ENCODE measurements at places on chromosomes 1 and 21.

- no peak for DNase-seq
Observed at GRCh38 chr1:173503391-173503790, 26.3 kb downstream of the PRDX6 start.

DNA sequence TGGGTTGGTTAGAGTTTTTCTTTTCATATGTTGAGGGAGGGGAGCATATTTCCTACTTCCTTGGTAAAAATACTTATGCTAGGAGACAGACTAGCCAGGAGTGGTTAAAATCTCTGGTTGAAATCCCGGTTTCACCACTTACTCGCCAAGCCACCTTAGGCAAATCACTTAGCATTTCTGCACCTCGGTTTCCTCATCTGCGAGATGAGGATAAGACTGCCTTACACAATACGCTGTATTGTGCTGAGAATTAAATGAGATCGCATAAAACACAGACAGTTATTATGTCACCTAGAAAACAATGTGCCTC lies 1.4 kb downstream of the IFFO2 start:
- DNase-seq, result no peak

GRCh38 chr1:154736841-154737240 lies 128.9 kb upstream of the ADAR start:
- DNase-seq, result no peak

DNA sequence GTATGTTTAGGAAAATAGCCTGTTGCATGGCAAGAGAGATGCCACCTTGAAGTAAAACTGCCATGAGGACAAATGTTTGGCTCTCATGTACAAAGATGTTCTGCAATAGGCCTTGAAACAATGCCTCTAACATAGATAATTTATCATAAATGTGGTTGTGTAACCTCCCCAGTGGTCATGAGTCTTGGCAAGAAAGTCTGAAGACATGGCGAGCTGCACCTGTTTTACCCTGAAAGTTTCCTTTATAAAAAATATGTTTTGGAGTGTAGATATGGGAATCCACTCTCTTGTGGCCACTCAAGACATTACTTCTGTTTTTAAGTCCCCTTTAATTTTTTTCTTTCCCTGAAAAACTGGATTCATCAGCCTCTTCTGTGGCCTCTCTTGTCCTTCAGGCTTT lies 2217.1 kb downstream of the NCAM2 start:
- no peak for DNase-seq

DNA sequence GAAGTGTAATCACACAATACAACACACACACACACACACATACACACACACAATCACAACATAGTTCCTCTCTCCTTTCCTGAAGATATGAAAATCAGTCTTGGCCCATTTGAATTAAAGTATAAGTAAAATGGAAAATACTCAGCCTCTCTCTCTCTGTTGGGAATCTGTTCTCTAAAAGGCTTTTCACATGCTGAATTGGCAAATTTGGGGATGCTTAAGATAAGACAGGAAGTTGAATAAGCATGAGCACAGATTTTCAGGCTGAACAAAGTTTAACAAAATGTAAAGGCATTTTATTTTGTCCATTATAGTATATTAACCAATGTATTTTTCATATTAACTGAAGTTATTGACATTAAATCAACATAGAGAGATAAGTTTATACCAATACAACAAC lies 23.7 kb upstream of the FMO2 start:
- no peak for DNase-seq

DNA sequence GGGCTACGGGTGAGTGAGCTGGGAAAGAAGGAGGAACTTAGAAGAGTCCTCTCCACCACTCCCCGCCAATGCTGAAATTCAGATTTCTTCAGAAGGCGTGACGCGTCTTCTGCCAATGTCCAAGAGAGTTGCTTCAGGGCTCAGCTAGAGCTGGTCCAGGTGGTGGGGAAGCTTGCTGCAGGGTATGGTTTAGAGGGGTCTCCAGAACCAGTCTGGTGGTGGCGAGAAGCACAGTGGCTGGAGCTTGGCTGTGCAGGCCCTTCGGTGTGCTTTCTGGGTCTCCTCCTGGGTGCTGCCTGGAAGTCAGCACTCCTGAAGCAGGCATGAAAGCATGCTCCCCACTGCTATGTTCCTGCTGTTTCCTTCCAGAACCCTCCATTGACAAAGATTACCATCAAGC lies 387.2 kb downstream of the PTPRU start:
- DNase-seq, result no peak

- DNase-seq, result no peak
Observed at GRCh38 chr1:30255111-30255724, 468.2 kb downstream of the MATN1 start.

- DNase-seq, result no peak
Observed at GRCh38 chr1:53401813-53402745, 57.1 kb upstream of the DMRTB1 start.

DNA sequence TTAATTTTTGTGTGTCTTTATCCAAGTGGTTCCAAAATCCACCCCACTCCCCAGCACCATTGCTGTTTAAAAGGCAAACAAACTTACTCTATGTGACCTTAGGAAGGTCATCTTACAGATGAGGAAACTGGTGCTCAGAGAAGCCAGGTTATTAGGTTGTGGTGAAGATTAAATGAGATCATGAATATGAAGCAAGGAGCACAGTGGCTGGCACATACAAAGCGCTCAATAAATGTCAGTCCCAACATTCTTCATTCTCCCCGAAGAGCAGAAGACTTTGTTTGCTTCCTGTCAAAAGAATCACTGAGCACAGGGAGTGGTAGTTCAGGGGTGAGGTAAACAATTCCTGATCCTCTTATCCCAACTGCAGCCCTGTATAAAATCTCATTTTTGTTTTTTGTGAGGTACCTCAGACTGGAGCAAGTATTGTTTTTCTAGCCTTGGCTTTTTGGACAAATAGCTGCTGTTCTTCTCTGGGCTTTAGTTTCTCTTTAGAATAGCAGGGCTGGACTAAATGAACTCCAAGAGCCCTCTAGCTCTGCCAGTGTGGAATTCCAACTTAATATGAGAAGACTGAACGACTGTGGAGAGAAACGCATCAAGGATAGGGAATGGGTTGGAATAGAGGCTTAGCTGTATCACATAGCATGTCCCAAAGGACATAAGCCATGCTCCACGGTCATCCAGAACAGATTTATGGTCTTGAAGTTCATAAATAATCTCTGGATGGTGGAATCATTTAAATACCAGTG lies 455.3 kb upstream of the USP24 start:
- DNase-seq, result no peak

- DNase-seq, result no peak
Observed at GRCh38 chr21:17438635-17439034, 74.2 kb upstream of the CXADR start.

- no peak for DNase-seq
Observed at GRCh38 chr1:243956450-243956849, 94.6 kb upstream of the ZBTB18 start.

GRCh38 chr1:206631085-206631509 lies 4.2 kb upstream of the DYRK3 start:
- DNase-seq, result no peak

DNA sequence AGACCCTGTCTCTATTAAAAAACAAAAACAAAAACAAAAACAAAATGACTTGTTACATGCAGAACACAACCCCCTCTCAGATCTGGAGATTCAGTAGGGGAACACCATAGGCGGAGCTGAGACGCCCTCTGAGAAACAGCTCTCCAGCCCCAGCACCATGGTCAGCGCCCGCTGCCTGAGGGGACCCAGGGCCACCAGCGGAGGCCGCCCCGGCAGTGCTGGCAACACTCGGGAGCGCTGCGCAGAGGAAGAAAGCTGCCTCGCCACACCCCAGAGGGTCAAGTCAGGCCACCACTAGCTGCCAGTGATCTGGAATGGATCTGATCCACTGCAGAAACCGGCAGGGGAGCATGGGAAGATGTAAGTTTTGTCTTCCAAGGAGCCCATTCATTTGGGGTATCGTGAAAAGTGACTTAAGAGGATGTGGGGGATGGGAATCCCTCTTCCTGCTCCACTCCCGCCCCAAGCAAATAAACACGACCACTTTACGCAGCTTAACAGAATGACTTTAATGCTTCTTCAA lies 3.1 kb downstream of the ACTA1 start:
- no peak for DNase-seq

DNA sequence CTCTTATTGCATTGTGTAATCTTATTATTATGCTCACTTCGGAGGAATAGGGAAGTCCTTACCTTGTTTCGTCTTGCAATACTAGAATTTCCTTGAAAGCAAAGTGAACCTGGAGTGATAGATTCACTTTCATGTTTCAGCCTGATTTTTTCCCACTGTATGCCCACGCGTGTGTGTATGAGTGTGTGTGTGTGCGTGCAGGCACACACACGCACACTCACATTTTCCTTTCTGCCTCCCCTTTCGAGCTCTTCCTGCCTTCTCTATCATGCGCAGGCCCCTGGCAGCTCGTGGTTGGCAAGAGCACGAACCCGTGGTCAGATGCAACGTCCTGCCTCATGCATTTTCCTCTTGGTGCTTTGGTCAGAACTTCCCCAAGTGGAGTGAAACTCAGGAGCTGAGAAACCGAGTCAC lies at the start of gene GCSAML:
Gene GCSAML, plus strand, starts transcription at position 366 of the 414 bp plus-strand sequence. CDS start 58 bp downstream, outside the sequence.
- no peak for DNase-seq

- DNase-seq, result no peak
Observed at GRCh38 chr1:217892750-217893149, 261.6 kb downstream of the SPATA17 start.

GRCh38 chr1:118783095-118783758 lies 204.9 kb downstream of the TBX15 start:
- no peak for DNase-seq

GRCh38 chr1:31054958-31055481 lies 10.5 kb downstream of the PUM1 start:
- no peak for DNase-seq

- DNase-seq, result no peak
Observed at GRCh38 chr1:64581843-64582185, 111.9 kb downstream of the CACHD1 start.

GRCh38 chr21:43905726-43906455 lies 40.9 kb downstream of the AGPAT3 start:
- DNase-seq, result no peak

- DNase-seq, result no peak
Observed at GRCh38 chr1:161274874-161275273, 16.3 kb downstream of the PCP4L1 start.

DNA sequence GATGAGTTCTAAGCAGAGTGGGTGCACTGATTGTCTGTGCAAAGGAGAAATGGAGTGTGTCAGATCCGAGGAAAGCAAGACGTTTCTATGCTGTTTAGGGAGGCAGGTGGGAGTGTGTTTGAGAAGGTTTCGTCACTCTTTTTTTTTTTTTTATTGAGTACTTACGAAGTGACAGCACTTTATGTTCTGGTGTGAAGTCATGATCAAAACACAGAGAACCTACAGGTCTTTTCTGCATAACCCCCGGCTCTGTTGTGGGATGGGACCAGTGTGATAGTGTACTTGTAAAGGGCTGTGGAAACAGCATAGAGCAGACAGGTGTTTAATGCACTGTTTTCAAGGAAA lies 26.7 kb downstream of the MIA3 start:
- DNase-seq, result no peak

DNA sequence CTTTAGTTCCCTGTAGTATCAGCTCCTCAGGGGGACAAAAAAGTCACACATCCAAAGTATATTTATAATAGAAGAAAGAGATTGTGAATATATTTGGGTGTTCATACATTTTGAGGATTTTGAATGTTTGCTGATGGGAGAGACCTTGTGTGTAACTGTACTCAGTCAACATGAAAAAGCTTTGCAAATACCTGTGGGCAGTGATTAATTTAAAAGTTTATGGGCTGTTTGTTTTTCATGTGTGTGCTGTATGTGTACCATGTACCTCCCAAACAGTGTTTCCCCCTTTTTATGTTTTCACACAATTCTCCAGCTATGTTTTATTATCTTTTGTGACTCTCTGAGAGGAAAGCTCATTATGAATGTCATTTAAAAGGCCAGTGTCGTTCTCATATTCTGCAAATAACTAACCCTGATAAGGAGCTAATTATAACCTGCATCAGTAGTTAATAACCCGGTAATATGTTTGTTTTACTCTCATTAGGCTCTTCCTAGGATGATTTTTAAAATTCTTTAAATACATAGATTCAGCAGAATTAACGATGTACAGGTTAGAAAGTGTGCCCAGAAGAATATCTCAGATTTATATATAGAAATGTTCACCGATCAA lies 271.5 kb downstream of the NFIA start:
- no peak for DNase-seq

DNA sequence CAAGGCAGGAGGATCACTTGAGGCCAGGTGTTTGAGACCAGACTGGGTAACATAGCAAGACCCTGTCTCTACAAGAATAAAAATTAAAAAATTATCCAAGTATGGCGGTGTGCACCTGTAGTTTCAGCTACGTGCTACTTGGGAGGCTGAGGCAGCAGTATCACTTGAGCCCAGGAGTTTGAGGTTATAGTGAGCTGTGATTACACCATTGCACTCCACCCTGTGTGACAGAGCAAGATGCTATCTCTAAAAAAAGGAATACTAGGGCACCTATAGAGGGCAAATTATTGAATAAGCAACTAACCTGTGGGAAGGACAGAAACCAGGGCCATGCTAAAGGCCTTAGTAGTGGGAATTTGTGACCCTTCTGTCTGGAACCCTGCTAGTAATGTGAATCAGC lies 86.1 kb downstream of the TENT5C start:
- DNase-seq, result no peak

GRCh38 chr1:61807606-61808140 lies 65.4 kb downstream of the PATJ start:
- no peak for DNase-seq
